Mesothelial cell of epicardium (in vitro differentiated cells): ENCODE measurements at places on chromosomes 1 and 21.

GRCh38 chr1:99365545-99365944, 101.3 kb downstream of the PLPPR4 start:
- H3K4me1 ChIP-seq = peaks cover 3% of the 10 kb centered on the region
- H3K4me3 ChIP-seq = no peak overlapping the region
- H3K27ac ChIP-seq = no peak overlapping the region
- no peaks in the 10 kb centered on the region for H3K36me3 ChIP-seq
- no peak for DNase-seq

- no peak for DNase-seq
- no peak overlapping the region for H3K27ac ChIP-seq
- H3K27me3 ChIP-seq = no peaks in the 10 kb centered on the region
- H3K4me3 ChIP-seq = no peak overlapping the region
- peaks cover 13% of the 10 kb centered on the region for H3K4me1 ChIP-seq
Observed at GRCh38 chr1:89538361-89538760, 13.7 kb downstream of the LRRC8B start.

GRCh38 chr1:65045022-65045817, 78.9 kb upstream of the JAK1 start:
- no peak for DNase-seq
- no peak overlapping the region for H3K4me3 ChIP-seq
- H3K27ac ChIP-seq = no peak overlapping the region
- no peaks in the 10 kb centered on the region for H3K27me3 ChIP-seq
- H3K4me1 ChIP-seq = peaks cover 17% of the 10 kb centered on the region
- H3K36me3 ChIP-seq = no peaks in the 10 kb centered on the region

DNA sequence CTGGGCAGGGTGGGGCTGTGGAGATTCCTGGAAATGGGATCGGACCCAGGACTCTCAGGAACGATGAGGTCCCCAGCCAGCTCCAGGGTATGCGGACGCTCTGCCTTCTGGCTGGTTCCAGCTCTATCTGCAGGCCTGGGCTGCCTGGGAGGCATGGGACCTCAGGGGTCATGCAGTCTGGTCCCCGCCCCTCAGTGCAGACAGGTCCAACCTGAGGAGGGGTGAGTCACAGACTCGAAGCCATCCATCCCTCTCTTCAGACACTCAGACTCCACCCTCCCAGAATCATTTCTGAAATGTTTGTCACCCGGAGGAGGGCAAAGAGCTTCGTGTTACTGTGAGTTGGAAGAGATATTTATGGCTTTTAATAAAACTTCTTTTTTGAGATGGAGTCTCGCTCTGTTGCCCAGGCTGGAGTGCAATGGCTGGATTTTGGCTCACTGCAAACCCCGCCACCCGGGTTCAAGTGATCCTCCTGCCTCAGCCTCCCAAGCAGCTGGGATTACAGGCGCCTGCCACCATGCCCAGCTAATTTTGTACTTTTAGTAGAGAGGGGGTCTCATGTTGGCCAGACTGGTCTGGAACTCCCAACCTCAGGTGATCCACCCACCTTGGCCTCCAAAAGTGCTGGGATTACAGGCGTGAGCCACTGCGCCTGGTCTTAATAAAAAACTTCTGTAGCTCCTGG, 5.9 kb upstream of the MYOM3 start:
- no peak overlapping the region for H3K27ac ChIP-seq
- peaks cover 8% of the 10 kb centered on the region for H3K27me3 ChIP-seq
- peaks cover 12% of the 10 kb centered on the region for H3K4me1 ChIP-seq
- DNase-seq = no peak
